NCI-H1417 (cell line): ENCODE measurements at places on chromosomes 7 and 10.

- DNase-seq, result no peak
Observed at GRCh38 chr10:118572256-118573041, 23.0 kb downstream of the PRLHR start.

DNA sequence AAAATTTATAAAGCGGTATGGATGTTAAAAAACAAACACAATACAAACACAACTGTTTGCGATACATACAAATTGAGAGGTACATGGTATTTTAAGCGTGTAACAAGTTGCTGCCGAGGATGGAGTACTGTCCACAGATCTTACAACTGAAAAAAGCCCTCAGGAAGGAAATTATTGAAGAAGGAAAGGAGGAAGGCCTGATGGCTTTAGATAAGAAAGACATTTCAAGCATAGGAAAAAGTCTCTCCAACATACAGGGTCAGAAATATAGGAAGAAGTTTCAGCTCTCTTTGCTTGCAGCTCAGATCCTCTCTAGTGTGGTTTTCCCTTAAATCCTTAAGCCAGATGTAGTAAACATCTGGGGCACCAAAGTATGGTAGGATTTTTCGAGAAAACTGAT is 25.0 kb downstream of the RBM28 start:
- DNase-seq, result no peak

DNA sequence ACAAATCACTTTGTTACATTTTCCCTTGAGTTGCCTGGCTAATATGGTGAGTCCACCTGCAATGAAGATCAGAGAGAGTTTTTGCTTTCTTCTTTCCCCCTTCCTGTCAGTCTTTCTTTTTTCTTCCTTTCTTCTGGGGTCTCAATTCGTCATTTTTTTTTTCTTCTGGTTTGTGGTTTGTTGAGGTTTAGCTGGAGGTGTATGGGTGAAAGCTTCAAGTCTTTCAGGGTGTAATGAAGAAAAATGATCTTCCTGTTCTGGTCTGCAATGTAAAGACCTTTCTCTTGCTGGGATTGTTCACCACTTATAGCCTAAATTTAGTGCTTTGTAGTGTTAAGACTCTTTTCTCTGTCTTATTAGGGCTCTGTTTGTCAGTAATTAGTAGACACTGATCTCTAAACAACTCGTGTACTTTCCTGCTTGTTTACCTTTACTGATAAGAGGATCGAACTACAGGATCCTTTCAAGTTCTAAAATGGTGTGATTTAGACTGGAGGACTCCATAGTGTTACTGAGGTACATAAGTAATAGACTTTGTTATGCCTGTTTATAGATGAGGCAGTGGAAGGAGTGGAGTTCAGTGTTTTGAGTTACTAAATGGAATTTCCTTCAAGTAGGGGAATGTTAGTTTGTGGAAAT is 129.1 kb downstream of the SUGCT start:
- DNase-seq, result no peak

GRCh38 chr7:85851571-85852193 is 664.8 kb upstream of the SEMA3D start:
- no peak for DNase-seq

GRCh38 chr7:36192053-36192824 is 39.2 kb downstream of the EEPD1 start:
- DNase-seq, result no peak

DNA sequence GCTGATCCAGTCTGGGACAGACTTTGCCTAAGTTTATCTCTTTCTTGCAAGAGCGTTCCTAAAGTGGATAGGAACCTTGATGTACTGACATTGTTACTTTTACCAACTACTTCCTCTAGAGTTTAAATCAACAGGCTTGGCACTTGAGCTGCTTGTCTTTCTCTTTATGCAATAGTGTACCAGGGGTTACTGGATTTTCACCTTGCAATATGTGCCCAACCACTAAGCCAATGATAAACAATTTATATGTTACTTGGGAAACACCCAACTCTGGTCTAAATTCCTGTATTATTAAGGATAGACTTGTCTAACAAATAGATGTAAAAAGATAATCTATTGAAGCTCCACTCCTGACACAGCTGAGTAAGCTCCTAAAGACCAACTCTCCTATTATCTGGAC is 470.2 kb downstream of the SH2D4B start:
- DNase-seq, result no peak

DNA sequence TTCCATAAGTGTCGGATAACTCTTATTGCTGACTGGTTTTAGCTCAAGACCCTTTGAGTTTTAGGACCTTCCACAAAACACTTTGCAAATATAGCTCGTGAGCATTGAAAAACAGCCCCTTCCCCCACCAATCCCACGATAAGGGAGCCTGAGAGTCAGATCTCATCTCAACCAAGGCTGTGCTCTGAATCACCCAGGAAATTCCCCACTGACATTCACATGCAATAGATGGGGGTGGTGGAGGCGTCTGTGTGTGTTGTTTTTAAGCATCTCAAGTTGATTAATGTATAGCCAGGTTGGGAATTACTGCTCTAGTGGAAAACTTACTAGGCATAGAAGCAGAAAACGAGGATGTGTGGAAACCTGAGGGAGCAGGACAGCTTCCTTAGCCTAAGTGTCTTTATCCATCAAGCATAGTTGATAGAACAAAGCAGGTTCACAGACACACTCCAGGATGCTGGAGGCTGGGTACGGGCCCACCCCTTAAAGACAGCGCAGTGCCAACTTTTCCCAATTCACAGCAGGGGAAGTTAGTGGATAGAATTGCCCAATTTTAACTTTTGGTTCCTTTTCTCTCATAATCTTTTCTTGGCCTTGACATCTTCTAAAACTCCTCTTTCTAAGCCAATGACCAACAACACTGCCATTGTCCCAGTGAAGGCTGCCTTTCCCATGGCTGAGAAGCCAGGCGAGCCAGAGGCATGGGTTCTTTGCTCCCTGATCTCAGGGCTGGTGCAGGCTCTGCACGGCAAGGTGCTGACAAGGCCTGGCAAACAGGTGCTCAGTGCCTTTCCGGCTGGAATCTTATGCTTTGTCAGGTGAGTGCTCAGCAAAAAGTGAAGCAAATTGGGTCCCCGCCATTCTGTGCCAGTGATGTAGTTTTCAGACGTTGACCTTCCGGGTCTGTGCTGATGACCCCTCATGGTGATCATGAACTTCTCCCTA is 98.5 kb upstream of the INSIG1 start:
- no peak for DNase-seq
